ENCODE measurements at places on chromosomes 12 and 14.

GRCh38 chr12:119902084-119902509 is 25.0 kb upstream of the CIT start:
- DNase-seq: peak; percentile 84

- peak; percentile 57 for DNase-seq
Measured at GRCh38 chr14:100246809-100247428, 8.0 kb downstream of the YY1 start.

DNA sequence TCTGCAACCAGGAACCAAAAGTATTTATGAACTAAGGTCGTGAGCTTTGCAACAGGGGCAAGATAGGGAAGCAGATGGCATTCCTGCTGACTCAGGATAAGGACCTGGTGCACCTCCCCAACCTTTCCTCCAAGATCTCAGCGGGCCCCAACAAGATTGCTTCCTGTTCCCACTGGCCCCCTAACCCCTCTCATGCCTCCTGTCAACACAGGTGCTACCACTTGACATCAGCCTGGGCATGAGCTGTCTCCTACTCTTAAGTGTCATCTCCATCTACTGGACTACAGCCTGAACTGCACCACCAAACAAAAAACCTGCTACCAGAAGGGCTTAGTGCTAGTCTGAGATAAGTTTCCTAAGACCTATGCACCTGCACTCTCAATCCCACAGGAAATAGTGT is 32.7 kb downstream of the MED6 start:
- peak; percentile 12 for DNase-seq

GRCh38 chr12:23927907-23928306 is 21.6 kb downstream of the SOX5 start:
- no peak for DNase-seq

DNA sequence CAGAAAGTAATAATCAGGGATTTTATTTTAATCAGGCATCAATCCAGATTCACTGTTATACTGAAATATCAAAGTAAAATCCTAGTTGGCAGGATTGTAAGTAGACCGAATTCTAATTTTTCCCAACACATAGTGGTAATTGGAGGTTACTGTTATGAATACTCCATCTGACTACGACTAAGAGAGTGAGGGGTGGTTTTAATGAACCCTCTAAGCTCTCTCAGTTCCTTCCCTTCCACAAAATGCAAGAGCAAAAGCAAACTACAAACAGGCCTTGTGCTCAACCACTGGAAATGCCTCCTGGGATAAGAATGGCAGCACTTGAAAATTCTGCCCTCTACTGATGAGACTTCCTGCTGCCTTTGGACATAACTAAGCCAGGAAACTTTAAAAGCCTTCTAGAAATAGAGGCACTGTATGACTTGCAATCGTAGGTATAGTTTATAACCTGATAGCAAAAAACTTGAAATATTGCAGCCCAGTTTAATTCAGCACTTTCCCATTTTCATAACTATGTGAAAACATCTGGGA is 184.8 kb downstream of the SLC16A7 start:
- DNase-seq: peak; percentile 15

- no peak for DNase-seq
Measured at GRCh38 chr12:116955382-116956021, 44.8 kb downstream of the FBXW8 start.

DNA sequence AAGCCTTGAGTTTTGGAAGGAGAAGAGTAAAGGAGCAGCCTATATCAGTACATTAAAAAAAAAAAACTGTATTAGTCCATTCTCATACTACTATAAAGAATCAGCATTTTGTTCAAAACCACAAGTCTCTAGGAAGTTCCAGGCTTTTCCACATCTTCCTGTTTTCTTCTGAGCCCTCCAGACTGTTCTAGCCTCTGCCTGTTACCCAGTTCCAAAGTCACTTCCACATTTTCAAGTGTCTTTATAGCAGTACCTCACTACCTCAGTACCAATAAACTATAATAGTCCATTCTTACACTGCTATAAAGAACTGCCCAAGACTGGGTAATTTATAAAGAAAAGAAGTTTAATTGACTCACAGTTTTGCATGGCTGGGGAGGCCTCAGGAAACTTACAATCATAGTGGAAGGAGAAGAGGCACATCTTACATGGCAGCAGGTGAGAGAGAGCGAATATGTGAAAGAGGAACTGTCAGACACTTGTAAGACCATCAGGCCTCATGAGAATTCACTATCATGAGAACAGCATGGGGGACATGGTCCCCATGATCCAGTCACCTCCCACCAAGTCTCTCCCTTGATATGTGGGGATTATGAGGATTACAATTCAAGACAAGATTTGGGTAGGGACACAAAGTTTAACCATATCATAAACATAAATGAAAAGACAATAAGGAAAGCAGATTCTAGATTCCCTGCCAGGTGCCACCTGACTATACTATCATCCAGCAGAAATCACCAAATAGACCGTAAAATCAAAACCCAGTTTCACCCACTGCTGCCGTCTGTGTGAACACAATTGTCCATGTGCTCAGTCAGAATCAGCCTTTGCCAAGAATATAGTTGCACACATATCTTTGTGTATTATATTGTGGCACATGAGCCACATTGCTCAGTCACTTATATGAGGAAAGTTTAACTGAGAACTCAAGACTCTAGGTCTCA is 27.8 kb downstream of the TOGARAM1 start:
- DNase-seq: no peak

DNA sequence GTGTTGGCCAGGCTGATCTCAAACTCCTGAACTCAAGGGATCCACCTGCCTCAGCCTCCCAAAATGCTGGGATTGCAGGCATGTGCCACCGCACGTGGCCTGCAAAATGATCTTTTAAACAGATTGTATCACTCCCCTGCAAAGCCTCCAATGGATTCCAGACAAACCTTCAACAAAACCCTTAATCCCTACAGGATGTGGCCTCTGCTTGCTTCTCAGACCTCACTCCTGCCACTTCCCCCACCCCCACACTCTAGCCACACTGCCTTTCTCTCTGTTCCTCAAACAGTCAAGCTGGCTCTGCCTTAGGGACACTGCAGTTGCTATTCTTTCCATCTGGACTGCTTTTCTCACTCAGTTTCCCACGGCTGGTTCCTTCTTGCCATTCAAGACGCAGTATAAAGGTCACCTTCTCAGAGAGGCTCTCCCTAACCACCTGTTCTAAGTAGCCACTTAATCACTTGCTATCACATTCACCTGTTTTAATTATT is 47.3 kb upstream of the TMED10 start:
- no peak for DNase-seq

DNA sequence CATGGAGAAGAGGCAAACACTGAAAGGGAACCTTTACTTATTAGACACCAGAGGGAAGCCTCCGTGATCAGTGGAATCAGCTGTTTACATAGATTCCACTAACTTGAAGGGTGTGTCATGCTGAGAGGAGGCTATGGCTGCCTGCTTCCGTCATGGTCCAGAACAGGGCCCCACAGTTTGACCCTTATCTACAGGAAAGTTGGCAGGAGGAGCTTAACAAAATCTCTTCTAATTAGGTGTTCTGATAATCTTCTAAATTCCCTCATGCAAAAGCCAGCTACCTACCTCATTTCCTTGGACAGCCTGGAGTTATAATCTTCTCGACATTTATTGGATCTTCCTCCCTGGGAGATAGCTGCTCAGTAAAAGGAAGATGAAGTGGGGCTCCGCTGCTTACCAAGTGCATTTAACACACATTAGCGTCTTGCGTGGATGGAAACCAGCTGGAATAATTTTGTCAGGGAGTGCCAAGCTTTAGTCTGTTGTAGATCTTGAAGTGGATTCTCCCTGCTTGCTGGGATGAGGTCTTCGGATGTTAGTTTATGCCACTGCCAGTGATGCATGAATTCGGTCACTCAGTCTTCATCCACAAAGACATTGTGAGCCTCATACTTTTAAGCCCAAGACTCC is 171.0 kb downstream of the PAH start:
- no peak for DNase-seq

DNA sequence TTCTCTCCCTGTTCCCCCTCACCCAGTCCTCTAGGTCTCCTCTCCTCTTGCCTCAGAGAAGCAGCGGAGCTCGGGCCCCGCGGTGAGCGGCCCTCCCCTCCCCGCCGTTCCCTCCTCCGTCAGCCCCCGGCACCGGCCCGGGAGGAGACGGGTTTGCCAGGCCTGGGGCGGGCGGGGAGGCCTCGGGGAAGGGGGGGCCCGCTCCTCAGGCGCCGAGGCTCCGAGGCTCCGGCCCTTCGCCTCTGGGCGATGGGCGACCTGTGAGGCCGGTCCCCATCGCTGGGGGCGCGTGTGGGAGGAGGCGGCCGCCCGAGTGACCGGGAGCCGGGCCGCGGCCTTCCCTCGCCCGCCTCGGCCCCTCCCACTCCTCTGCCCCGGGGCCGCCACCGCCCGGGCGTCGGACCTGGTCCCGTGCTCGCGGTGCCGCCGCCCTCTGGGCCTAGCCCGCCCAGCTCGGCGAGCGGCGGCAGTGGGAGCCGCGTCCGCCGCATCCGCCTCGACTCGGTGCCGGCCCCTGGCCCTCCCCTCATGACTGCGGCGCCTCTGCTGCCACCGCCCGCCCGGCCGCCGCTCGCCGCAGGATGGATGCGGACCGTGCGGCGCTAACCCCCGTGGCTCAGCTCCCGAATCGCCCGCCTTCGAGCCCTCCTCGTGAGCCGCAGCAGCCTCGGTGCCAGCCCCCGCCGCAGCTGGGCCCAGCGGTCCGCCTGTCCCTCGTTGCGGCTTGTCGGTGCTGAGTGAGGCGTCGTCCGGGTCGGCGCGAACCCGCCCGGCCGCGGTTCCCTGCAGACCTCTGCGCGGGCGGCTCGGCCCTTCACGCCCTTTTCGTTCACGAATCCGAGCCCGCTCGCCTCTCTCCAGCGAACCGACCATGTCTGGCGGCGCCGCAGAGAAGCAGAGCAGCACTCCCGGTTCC is 574 bp downstream of the WNK1 start:
- no peak for DNase-seq

DNA sequence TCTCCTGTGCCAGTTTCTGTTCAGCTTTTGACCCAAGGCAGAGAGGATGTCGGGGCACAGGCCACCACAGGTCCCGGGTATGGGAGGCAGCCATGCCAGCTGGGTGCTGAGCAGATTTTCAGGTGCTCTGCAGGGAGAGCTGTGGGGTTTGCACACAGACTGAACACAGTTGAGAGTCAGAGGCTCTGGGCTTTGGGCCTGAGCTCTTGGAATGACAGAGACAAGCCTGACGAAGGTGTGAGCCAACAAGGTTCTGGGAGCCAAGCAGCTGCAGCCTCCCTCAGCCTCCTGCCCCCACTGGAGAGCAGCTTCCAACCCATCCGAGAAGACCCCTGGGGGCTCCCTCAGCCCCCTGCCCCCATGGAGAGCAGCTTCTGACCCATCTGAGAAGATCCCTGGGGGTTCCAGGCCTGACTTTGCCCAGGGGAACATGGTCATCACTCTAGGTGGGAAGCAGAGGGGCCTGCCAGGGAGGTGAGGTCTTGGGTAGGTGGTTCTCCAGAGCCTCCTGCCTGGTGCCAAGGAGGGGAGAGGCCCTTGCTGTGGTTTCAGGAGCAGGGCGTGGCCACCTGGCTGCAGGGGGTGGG is 13.8 kb downstream of the FBRSL1 start:
- no peak for DNase-seq

DNA sequence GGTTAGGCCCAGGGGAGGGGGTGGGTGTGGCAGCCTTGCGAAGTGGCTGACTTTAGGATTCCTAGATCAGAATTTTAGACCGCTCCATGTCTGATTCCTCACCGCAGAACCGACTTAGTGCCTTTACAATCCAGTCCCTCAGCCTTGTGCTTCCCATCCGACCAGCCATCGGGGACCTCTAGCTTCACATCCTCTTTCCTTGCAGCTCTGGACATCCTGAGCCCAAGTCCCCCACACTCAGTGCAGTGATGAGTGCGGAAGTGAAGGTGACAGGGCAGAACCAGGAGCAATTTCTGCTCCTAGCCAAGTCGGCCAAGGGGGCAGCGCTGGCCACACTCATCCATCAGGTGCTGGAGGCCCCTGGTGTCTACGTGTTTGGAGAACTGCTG is 557 bp downstream of the COPS7A start:
- no peak for DNase-seq

DNA sequence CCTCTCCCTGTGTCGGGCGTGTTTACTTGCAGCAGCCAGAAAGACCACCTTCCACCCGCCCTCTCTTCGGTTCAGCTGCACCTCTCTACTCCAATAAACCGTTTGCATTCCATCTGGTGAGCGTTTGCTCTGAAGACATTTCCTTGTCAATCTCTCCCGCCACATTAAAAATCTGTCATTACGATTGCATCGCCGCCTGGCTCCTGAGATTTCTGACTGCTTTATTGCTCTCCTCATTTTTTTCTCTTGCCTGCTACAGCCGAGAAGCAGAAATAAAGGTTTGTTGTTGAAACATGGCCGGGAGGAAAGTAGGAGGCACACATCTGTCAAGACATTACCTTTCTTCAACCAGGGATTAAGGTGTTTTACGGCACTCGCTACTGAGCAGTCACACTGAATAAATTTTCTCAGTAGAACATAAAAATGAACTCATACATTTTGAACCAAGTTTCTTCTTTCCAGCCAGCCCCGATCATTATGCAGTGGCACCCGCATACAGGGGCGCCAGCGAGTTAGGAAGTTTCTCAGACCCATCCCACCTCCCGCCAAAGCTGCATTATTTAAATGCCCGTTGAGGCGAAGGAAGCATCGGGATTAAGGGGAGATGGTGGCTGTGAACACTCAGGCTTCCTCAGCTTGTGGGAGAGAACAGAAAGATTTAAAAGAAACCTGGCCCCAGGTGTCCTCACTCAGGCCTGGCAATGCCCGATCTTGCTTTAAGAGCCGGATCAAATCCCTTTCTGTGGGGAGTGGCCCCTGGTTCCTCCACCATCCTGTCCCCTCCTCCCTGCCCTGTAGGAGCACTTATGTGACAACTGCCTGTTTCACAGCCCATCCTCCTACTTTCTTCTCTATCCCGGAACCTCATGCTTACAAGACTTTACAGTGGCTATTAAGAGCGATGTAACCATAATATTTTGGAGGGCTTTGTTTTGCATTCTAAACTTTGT is 1108.9 kb downstream of the BCL11B start:
- DNase-seq: no peak

- DNase-seq: no peak
Measured at GRCh38 chr12:46160101-46160980, 108.5 kb downstream of the SLC38A1 start.

GRCh38 chr12:123937707-123938591 is 34.7 kb downstream of the CCDC92 start:
- DNase-seq: no peak

GRCh38 chr12:109545826-109546225 is 27.5 kb downstream of the MMAB start:
- DNase-seq: no peak

- DNase-seq: no peak
Measured at GRCh38 chr14:104750056-104750752, 2.7 kb upstream of the SIVA1 start.

DNA sequence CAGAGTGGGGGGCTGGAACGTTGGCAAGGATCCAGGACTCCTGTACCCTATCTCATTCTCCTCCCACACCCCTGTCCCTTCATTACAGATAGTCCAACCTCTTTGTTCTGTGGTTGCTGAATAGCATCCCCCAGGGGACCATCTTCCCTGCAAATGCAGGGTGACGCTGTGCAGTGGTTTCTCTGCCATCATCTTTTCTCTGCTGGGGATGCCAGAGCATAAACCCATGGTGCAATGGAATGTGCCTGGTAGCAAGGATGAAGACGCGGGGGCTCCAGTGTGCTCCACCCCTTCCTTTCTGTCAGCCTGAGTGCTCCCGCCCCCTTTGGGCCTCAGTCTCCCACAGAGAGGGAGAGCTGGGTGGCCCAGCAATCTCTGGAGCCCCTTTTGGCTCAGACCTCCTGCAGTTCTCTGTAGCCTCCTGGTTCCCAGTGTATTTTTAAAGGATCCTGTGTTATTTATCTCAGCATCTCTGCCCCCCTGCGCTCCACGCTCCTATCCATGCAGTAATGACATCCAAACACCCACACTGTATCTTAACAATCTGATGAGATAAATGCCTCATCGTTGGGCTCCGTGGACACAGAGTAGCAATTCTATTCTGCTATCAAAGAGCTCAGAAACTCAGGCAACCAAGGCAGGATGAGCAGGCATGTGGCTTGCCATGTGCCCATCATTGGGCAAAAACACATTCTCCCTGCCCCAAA is 212.8 kb downstream of the CACNA1C start:
- no peak for DNase-seq
